ENCODE measurements at places on chromosomes 2 and 18.

DNA sequence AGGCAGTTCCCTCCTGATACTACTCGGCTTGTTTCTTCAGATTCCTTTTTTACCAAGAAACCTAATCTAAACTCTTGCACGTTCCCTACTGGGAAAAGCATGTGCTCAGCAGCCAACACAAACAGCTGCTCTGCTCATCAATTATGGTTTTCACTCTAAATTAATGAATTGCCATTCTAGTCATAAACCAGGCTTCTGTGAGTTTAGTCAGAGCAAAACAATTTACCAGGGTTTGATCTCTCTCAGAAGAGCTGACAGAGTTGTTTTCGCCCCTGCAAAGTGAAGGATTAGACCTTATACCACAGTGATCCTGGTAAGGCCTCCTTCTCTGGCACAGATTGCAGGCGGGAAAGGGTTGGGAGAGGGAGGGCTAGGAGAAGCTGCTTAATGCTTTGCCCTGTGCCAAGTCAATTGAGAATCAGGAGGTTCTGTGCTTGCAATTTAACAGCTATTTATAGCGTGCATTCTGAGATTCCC, 57.2 kb downstream of the REEP1 start:
- no peak for DNase-seq

- no peak for DNase-seq
Observed at GRCh38 chr2:46196871-46197462, 100.2 kb upstream of the EPAS1 start.

- no peak for DNase-seq
Observed at GRCh38 chr18:72605376-72605775, 61.2 kb upstream of the CBLN2 start.

- DNase-seq = no peak
Observed at GRCh38 chr2:201114846-201115245, 1.1 kb upstream of the CFLAR start.

- DNase-seq = peak; percentile 77
Observed at GRCh38 chr2:197130318-197130717, 180.3 kb downstream of the ANKRD44 start.

- DNase-seq = no peak
Observed at GRCh38 chr2:9260464-9260918, 53.9 kb downstream of the ASAP2 start.

- DNase-seq = no peak
Observed at GRCh38 chr2:72139874-72140620, 7.6 kb downstream of the CYP26B1 start.

DNA sequence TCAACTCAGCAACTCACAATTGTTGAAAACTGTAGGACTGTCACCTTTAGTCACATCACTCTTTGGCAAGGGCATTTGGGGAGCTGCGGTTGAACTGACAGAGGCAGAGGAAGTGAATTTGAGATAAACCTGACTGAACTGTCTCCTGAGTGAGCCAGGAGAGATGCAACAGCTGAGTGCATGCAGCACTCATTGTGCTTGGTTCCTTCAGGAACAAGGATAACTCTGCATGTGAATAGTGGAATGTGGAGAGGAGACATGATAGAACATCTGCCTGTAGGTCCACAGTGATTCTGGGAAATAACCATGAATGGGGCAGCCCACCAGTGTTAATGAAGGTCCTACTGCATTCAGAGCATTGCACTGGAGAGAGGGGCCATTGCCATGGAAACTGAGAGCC, 494.7 kb downstream of the STK39 start:
- DNase-seq = no peak

DNA sequence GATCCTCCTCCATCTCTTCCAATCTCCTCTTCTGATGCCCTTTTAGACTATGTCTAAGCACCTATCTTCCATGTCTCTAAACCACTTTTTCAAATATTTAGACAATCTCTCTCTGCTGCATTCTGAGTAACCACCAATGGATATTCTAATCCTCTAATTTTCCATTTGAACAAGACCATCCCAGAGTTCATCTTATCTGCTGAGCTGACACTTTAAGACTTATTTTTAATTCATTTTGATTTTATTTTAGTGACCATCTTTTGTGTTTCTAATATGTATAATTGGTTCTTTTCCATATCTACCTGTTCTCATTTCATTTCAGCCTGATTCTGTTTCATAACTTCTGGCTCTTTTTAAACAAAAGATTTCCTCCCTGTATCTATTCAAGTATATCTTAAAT, 369.9 kb downstream of the CLIP4 start:
- DNase-seq = no peak

DNA sequence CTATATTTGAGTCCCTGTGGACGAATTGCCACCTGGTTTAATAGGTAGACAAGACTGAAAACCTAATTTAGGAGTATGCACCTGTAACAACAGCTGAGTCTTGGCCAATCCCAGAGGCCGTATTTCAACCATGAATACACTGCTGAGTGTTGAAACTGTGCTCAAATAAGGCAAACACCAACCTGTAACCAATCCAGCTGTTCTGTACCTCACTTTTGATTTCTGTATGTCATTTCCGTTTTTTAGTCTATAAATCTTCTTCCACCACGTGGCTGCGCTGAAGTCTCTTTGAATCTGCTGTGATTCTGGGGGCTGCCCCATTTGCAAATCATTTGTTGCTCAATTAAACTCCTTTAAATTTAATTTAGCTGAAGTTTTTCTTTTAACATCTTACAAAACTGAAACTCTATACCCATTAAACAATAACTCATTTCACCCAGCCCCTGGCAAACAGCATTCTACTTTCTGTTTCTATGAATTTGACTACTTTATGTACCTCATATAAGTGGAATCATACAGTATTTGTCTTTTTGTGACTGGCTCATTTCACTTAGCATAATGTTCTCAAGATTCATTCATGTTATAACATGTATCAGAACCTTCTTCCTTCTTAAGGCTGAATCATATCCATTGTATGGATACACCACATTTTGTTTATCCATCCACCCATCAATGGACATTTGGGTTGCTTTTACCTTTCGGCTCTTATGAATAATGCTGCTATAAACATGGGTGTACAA, 7.5 kb upstream of the YPEL5 start:
- no peak for DNase-seq

- DNase-seq = no peak
Observed at GRCh38 chr2:182763311-182763912, 47.4 kb downstream of the DNAJC10 start.

DNA sequence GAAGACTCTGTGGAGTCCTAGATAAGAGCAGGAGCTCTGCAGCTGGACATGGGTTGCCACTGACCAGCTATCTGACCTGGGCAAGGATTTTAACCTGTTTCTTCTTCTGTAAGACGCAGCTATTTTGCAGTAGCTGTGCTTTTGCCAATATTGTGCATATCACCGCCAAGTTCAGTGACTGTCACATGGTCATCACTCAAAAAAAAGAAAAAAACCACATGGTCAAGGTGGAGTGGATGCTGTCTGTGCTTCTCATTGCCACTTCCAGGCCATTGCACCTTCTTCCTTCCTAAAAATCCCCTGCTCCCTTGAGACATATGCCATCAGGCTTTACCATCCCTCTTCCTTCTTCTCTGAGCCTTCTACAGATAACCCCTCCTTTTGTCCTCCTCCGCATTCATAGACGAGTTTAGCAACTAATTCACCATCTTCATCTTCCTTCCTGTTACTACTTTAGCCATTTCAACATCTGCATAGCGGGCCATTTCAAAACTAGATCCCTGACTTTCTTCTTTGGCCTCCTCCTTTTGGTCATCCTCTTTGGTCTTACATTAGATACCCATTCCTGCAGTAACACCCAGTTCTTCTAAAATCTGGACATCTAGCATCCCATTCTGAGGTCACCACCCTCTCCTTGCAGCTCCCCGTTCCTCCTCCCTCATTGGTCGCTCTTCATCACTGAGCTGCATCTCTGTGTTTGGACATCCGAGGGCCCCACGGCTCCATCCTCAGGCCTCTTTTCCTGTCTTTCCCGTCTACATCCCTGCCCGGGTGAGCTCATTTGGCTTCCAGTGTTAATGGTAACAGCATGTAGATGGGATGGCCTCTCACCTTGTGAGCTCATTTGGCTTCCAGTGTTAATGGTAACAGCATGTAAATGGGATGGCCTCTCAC, 17.8 kb downstream of the RNF144A start:
- no peak for DNase-seq

DNA sequence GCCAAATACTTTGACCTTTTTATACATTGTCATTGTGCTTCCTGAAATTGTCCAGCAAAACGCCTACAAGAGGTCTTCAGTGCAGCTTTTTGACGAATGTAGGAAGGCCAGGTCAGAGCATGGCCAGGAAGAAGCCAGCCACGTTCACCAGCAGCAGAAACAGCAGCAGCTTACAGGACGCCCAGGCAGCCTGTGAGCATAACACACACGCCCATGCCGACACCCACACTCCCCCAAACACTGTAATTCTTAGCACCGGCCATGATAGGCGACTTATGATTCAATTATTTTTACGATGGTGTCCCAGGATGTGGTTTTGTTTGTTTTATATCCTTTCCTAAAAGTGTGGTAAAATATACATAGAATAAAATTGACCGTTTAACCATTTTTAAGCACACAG, 249.1 kb upstream of the SALL3 start:
- no peak for DNase-seq

DNA sequence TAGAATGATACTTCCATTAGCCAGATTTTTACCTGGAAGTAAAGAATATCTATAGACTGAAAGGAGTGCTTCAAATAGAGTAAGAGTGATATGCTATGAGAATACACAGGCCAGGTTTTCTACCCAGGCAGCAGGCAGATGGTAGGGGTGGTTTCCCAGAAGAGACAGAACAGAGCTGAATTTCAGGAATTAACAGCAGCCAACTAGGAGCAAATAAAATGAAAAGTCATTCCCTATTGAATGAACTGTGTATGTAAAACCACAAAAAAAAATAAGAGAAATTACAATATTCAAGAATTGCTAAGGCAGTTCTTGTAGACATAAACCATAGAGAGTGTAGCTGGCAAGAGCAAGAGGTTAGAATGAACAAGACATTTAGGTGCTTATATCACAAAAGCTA, 336.8 kb downstream of the KCNJ3 start:
- no peak for DNase-seq

DNA sequence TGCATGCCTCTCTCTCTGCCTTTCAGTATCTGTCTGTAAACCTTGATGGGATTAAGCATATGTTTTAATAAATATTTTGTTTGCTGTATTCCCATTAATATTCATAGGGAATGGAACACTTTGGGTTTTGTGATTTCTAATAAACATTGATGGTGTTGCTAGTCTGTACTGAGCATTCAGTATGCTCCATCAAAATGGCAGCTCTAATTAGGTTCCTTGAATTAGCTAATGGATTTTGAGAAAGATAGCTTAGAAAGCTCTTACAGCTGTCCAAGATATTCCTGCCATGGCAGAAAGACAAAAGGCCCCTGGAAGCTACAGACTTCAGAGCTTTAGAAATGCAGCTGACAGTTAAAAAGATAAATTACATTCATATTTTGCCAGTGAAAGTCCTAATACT, 199.2 kb upstream of the NRP2 start:
- no peak for DNase-seq

DNA sequence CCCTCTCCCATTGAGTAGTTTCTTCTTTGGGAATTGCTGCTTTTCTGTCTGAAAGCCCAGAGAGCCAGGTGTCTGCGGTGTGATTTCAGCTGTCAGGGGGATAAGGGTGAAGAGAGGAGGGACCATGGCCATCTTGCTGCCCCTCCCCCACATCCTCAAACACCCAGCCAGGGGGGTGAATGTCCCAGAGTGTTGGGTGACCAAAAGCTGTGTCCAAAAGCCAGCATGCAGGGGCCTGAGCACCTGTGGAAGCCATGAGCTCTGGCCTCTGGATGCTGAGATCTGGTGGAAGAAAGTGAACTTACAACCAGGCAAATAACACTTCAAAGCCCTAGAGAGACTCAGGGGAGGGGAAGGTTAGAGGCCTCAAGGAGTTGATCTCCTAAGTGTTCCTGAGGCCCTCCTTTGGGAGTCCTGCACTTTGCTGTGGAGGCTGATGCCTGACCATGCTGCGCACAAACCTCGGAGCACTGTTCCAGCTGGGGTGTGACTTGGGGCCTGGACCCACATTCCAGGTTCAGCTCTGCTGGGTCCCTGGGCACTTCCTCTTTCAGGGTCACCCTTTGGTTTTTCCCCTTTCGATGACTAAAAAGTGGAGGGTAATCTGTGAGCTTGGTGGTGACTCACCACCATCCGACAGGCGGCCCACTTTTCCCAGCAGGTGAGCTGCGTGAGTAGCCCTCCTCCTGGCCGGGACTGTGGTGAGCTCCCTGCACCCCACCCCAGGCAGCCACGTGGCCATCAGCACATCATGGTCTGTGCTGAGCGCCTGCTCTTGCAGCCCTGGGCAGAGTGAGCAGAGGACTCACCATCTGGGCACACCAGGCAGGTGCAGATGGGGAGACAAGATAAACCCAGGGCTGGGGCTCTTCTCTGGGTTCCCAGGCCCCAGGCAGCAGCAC, 66.8 kb upstream of the FOSL2 start:
- peak; percentile 25 for DNase-seq
